ENCODE measurements at places on chromosomes 3 and 15. TPM values are rescaled to one million over a fixed set of nuclear protein-coding genes. Genes with fewer than 3 reads are reported as not detected.

- peak; percentile 78 for DNase-seq
Measured at GRCh38 chr3:99872923-99873254, 55.2 kb downstream of the CMSS1 start.

DNA sequence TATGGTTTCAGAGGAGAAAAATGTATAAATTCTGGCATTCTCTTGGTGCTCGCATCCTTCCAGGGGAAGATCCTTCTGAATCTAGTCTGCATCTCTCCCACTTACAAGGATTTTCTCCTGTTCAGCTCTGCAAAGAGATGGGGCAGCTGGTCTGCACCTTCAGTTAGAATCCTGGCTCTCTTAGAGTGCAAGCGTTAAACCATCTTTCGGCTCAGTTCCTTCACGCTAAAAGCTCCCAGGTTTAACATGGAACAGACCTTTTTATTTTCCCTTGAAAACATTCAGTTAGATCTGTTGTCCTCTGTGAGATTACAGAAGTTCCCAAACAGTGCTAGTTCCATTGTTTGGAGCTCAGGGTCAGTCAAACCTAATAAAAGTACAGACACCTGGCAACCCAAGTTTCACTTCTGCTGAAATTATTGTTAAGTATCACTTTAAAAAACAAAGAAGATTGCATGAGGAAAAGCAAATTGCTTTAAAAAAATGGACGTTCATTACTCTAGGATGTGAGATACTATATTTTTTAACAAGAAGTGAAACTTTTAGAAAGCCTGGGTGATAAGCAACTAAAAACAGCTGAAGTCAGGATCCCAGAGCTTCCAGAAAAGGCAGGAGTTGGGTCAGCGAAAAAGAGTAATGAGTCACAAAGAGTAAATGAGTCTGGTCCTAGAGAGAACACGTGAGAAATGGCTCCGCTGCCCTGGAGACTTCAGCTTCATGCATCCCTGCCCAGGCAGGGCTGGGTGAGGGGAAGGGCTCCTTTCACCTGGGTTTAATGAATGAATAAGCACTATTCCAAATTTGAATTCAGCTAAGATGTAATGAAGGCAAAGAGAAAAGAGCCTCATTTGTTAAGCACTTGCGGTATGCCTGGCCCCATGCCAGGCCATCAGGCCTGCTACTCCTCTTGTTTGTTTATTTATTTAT, 63.3 kb downstream of the ABTB1 start:
- DNase-seq, result no peak

- DNase-seq, result no peak
Measured at GRCh38 chr15:86550075-86550474, 470.4 kb downstream of the AGBL1 start.

- no peak for DNase-seq
Measured at GRCh38 chr3:177772908-177773557, 575.8 kb upstream of the TBL1XR1 start.

DNA sequence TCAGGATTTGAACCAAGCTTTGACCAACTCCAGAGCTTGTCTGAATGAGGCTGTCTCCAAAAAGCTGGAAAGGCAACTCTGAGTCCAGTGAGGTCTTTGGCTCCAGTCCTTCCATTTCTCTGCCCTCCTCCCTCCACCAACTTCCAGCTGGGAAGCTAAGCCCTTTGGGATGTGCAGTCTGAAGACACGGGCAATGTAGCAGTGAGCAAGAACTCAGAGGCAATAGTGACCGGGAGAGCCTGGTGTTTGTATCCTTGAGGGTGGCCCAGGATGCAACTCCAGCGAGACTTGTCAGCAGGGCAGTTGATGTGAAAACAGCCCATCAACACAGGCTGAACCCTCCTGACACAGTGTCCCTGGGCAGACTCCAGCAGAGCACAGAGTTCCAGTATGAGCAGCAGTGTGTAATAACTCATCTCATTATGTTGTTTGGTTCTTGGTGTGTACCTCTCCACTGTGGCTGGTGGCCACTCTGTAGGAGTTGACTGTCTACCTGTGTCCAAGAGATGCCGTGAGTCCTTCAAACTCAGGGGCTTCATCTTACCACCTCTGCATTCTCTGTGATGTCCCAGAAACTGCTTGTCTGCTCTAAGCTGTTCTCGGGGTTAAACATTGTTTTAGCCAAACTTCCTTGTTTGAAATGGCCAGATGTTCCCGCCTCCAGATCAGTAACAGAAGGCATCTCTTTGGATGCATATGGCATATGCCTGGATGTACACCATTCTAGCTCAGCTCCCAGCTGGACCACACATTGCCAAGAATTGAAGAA, 6.6 kb downstream of the CDCP1 start:
- no peak for DNase-seq

The MED12L gene
- 2.5 TPM for total RNA-seq

DNA sequence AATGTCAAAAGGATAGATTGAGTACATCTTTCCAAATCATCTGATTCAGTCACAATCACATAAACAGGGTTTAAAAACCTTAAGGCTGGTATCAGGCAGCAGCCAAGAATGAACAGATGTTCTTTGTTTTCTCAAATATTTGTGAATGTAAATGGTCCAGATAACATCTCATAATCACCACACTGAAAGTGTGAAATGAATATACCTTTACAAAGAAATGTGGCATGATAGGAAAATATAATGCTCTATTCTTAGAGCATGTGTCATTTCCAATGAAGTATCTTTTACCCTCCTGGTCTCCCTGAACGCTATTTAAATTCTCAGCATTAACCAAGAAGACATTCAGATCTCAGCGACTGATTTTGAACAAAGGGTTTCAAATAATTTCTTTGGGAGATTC, 8.8 kb upstream of the ACTC1 start:
- no peak for DNase-seq

DNA sequence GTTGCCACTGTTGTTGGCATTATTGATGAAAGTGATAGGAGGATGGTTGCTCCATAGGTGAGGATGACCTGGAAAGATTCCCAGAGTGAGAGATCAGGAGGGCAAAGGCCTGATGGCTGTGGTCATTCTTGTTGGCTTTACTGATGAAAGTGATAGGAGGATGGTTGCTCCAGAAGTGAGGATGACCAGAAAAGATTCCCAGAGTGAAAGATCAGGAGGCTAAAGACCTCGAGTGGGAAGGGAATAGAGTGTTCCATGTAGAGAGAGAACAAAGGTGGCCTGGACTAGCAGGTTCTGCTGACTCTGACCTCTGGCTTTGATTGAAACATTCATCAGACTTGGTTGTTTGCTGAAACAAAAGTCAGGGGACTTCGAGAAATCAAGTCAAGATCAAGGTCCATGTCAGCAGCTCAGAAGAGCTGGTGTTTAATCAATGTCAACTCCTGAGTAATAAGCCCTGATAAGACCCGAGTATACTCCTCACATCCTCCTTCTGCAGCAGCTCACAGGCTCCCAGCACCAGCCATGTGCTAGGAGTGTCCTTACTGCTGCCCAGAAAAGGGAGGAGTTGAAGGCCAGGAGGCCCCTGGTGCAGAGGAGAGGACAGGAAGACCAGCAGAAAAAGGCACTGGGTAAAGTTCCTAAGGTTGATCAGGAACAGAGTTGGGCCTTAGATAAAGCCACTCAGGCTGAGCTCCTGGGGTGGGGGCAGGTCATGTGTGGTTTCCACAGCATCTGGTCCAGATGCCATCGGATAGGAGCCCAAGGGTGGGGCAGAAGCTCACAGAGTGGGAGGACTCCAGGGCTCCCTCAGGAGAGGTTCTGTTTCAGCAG, 19.9 kb downstream of the CYP8B1 start:
- DNase-seq, result no peak

Data from activated CD4-positive, alpha-beta T cell treated with anti-CD3 and anti-CD28 coated beads, Interleukin-2, amount 10 ng/mL, durations not matched to agents 24 days and 14 days (primary cell).